Activated naive CD4-positive, alpha-beta T cell treated with anti-CD3 and anti-CD28 coated beads, Interleukin-2, amount 10 ng/mL, durations not matched to agents 7 days and 5 days (primary cell): ENCODE measurements at places on chromosomes 5 and 9.

DNA sequence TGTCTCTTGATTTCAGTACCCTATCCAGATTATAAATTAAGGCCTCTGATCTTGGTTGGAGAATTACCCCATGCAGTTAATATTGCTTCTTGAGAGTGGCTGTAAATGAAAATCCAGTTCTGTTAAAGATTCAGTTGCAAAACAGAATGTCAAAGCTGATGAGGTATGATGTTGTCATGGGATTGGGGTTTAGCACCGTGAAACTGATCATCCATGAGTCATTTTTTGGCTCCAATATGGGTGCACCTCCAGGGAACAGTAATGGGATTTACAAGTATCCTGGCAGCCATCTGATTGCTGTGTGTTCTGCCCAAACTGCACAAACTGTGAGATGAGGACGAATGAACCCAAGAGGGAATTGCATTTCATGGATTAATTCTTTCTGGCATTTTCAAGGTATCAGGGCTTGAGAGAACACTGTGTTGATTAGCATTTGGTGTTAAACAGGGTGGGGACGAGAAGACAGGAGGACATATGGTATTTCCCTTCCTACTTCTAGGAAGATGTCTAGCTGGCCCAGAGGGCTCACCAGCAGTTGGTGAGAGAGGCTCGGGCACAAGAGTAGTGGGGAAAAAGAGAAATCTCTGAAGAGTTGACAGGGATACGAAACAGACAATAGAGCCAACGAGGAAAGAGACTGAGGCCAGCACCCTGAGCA, 214.7 kb downstream of the GAS1 start:
- DNase-seq: no peak

GRCh38 chr9:14245901-14246525, 67.9 kb downstream of the NFIB start:
- no peak for DNase-seq

DNA sequence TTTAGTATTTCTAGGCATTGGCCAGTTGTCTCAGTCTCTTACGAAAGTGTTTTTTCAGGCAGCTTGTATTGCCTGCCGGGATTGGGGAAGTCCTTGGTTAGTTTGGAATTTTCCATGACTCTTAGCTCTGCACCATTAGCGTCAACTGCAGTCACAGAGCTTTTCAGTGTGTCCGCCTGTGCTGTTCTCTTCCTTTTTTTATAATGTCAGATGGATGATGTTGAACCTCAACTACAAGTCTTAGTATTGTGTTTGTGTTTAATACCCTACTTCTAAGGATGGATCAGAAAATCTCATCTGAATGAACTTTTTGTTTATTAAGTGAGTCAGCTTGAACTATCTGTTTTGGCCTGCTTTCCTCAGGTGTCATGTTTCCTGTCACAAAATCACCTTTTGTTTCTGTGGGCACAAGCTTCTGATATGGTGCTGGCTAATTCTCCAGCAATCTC, 33.1 kb downstream of the ATP6V0E1 start:
- no peak for DNase-seq

- DNase-seq: no peak
Observed at GRCh38 chr5:33691856-33692255, 199.9 kb downstream of the ADAMTS12 start.

GRCh38 chr9:35732800-35733541, 505 bp downstream of the CREB3 start:
- peak; percentile 39 for DNase-seq

DNA sequence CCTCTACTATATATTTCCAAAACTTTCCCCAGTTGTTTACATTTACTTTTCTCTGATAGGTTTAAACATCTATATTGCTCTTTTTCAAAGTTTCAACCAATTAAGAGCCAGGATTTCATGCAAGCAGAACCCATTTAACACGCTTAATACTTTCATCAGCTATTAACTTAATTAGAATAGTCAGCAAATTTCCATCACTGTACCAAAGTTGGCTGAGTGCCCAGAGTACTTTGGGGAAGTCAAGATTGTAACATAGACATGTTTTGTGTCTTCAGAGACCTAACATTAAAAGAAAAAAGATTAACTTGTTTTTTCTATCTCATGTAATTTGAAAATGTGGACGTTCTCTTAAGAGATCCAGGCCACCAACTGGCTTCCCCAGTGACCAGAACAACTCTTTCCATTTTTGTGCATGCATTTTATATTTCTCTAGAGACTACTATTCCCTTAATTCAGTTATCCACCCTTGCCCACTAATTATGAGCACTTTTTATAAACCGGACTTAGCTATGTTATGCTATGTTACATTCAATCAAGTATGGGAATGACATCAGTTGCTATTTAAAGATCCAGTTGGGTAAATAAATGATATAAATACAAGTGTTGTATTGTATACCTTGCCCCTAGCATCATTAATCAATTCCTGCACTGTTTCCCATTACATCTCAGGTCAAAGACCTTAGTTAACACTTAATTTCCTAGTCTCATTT, 478.1 kb upstream of the NMUR2 start:
- DNase-seq: no peak
